Kidney (tissue), 22 donors: ENCODE measurements at places on chromosomes 7 and 10. TPM values are rescaled to one million over a fixed set of nuclear protein-coding genes. Genes with fewer than 3 reads are reported as not detected.

- DNase-seq, result no peak
Measured at GRCh38 chr7:142883571-142884285, 1.8 kb downstream of the TRPV6 start.

CYP17A1 gene
- polyA plus RNA-seq, result 11.6 TPM

TMEM225B gene
- polyA plus RNA-seq, result 1.6 TPM

- DNase-seq, result no peak
Measured at GRCh38 chr7:78368771-78369170, 570.2 kb downstream of the PHTF2 start.

DNA sequence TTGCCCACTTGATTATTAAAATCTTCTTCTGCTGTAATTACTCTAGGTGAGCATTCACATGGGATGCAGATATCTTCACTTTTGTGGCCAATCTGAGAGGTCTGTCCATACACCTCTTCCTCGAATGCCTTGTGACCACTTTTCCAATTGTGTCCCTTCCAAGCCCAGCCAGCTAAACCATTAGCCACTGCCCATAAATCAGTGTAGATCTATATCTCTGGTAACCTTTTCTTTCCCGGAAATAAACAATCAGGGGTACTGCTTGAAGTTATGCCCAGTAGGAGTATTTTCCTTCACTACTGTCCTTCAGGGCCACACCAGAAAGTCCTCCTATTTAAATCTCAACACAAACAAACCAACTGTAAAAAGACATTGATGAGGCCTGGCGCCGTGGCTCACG, 104.6 kb upstream of the KCNMA1 start:
- DNase-seq, result no peak

UTF1 gene
- polyA plus RNA-seq, result not detected

DNA sequence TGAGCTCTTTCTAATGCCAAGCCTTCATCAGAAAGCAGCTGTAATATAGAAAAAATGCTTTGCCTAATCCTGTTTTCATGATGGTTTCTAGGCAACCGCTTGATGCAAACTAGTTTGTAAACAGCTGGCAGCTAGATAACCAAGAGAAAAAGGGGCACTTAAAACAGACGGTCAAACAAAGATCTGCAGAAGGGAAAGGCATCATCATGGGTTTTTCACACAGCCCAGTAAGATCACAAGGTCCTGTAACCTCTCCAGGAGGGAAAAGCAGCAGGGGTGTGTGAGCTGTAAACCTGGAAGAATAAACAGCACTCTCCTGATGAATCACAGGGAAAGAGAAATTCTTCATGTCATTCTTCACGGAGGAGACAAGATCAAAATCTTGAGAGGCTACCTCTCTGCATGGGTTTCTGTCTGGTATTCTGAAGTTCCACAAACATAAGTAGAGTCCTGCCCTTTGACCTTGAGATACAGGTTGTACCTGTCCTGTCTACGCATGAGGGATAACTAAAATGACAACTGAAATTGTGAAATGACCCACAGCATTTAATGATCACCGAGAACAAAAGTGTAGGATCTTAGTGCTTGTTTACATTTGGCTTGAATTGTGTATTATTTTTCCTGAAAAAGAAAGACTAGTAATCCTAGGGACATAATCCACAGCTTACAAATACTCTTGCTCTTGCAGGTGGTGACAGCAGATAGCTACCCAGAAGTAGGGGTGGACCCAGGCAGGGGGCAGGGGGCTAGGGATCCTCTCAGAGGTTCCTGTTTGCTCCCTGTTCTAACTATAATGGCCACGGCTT, 48.0 kb downstream of the CREB3L2 start:
- DNase-seq, result peak; percentile 43

DNA sequence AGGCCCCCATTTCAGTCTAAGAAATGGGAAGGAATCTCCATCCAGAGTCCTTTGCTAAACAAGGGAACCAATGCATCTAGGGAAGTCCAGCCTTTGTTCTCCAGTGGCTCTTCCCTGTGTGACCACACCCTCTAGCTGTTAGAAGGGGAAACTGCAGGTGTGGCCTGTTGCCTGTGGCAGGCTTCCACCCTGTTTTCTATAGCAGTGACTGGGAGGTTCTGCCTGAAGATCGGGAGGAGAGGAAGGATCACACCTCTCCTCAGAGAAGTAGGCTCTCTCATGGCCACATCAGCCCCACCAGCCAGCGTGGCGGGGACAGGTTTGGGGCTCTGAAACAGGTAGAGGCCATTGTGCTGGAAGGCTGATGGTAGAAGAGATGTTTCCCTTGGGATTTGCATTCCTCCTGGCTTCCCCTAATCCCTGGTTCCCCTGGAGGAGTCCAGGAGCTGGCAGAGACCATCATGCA, 47.7 kb upstream of the TRIM8 start:
- peak; percentile 72 for DNase-seq

TMEM176A gene
- polyA plus RNA-seq, result 513 TPM

DNA sequence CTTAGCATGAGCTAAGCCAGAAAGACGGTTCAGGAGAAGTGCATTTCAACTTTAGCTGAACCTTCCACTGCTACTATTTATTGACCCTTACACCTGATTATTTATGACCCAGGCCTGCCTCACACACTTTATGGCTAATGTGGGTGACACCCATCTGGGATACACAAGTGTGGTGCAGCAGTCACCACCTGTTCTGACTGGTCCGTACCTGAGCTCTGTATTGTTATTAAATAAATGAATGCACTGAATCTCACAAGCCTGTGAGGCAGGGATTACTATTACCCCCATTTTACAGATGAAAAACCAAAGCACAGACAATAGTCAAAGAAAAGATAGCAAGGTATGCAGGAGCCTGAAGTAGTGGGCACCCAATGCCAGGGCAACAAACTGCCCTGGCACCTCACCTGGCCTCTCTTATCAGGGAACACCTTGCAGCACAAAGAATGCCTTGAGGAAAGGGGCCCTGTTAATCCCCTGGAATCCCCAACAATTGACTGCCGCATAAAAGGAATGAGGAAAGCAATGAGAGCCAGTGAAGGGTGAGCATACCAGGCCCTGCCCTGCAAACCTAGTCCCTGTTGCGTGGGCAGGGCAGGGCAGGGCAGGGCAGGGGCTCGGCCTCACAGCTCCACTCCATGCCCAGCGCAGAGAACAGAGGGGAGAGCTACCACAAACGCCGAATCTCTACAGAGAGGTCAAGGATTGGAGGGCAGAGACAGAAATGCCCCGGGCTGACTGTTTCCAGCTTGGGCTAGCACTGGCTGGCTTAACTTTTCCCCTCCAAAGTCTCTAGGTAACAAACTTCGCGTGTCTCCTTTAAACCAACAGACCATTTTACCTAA, 1.3 kb downstream of the ANXA11 start:
- no peak for DNase-seq

IFIT3 gene
- 14.7 TPM for polyA plus RNA-seq

DNA sequence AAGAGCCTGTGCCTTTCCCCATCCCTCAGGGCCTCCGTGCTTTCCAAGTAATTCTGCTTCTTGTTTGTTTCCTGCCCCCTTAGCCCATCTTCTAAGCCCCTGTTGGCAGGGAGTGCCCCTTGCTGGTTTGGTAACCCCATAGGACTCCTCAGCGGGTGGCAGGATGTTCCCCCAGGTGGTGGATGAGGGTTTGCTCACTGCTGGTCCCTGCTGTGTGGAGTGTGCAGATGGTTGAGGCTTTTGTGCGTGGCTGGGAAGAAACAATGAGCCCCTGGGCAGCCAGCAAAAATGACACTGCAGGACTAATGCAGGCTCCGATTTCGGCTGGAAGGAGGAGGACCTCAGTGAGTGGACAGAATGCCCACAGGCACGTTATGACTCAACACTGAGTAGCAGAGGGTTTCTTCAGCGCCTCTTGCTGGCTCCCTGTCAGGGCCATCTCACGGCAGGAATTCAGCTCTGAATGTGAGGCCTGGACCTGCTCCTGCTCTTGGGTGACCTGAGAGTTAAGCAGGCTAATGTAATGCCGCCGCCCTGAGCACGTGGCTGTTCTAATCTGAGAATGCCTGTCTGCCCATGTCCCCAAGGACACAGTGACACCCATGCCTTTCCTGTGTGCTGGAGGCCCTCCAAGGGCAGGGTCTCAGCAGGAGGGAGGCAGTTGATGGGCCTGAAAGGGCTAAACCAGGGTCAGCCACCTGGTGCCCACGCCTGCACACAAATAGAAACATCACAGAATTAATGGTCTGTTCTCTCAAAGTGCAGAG, 16.6 kb downstream of the BAG3 start:
- DNase-seq, result peak; percentile 73

LIPK gene
- polyA plus RNA-seq, result not detected

FAM241B gene
- polyA plus RNA-seq, result 23.7 TPM

EVX1 gene
- 0.62 TPM for polyA plus RNA-seq

SSC4D gene
- polyA plus RNA-seq, result 12.9 TPM

- no peak for DNase-seq
Measured at GRCh38 chr7:69635555-69636185, 37.4 kb downstream of the AUTS2 start.

- no peak for DNase-seq
Measured at GRCh38 chr10:3036155-3037021, 31.0 kb upstream of the PFKP start.

DNA sequence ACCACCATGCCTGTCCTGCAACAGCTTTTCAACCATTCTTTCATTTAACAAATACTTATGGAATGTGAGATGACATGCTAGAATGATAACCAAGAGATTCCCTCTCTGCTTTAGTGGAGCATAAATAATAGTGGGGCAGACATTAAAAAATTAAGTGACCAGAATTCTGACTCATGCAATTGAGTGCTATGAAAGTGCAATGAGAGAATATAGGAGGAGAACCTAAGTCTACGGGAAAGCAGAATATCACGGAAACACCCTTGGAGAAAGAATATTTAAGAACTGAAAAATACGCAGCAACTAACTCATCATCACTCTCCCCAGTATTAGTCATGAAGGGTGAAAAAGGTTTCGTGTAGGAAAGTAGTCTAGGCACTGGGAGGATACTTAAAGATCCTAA, 7.1 kb downstream of the KIF5B start:
- no peak for DNase-seq

GOLGA7B gene
- not detected for polyA plus RNA-seq

GPAM gene
- polyA plus RNA-seq, result 4.0 TPM

CRYGN gene
- polyA plus RNA-seq, result not detected

DNA sequence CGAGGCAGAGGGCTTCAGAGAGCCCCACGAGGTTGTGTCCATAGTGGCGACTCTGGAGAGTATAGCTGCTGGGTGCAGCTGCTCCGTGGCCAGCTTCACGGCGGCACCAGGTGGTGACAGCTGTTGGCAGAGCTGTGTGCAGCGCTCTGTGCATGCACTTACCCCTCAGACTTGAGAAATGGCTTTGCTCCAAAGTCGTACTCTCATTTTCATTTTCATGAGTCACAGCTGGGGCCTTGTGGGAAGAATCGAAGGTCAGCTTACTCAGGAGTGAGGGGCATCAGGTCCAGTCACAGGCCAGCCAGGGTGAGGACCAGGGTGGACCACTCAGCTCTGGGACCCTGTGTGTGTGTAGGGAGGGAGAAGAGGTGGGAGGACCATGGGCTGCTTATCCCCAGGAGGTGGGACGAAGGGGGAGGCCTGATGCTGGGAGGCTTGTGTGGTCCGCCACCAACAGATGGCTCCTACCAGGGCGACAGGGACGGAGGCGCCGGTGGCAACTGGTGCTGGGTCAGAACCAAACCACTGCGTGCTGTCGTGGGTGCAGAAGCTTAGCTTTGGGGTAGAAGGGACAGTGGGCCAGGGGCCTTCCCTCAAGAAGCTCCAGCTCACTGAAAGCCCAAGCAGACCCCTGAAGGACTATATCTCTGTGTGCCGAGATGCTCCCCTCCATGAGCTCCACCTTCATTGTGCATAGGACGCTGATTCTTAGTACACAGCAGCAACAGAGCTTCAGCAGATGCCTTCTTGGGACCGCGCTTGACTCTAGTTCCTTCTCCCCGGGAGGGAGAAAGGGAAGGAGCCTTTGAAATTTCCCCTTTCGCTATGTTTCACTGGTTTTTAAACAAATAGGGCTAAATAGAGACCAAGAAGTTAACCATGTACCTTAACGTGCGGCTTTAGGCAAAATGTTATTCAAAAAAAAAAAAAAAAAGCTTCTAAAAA, 225.0 kb downstream of the CELF2 start:
- no peak for DNase-seq

DNA sequence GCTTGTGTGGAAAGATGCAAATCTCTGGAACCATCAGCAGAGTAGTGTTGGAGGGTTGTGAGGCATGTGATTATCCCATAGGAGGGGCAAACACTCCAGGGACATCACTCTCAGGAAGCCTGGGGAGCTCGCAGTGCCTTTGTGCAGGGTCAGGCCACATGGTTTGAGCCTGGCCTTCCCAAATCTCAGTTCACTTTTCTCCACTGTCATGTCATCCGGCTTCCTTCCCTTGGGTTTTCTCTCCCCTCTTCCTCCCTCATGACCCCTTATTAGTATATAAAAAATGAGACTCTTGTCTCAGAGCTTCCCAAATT, 20.4 kb downstream of the TSPAN14 start:
- DNase-seq, result no peak

DNA sequence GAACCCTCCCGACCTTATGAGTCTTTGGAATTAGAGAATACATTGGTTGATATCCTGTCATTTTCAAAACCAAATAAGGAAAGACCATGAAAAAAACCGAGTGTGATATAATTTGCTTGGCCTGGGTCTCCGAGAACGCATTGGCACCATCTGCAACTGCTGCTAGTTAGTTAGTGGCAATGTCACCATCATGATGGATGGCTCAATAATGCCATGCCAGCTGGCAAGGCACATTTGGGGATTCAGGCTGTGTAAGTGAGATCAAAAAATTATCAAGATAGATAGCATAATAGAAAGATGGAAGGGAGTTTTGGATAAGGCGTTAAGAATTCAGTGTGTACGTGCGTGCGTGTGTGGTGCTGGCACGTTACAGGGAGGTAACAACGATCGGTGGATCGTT, 134.7 kb upstream of the TCERG1L start:
- no peak for DNase-seq

- DNase-seq, result no peak
Measured at GRCh38 chr10:119306986-119307392, 99.6 kb downstream of the GRK5 start.

GRCh38 chr7:128892521-128893250, 17.8 kb downstream of the KCP start:
- DNase-seq, result peak; percentile 69
